ENCODE measurements at places on chromosomes 5 and 9. TPM values are rescaled to one million over a fixed set of nuclear protein-coding genes. Genes with fewer than 3 reads are reported as not detected.

SLC34A1 gene
- not detected for total RNA-seq

GRCh38 chr5:169550227-169550626 lies 33.3 kb upstream of the SPDL1 start:
- DNase-seq, result no peak

IRX2 gene
- 1.5 TPM for total RNA-seq

- DNase-seq, result no peak
Observed at GRCh38 chr9:135811801-135812200, 95.5 kb downstream of the CAMSAP1 start.

GRCh38 chr5:87844449-87844848 lies 424.2 kb downstream of the TMEM161B start:
- no peak for DNase-seq

- no peak for DNase-seq
Observed at GRCh38 chr9:122183501-122183900, 23.8 kb downstream of the MORN5 start.

PCDHGA11 gene
- 4.0 TPM for total RNA-seq

CEL gene
- 0.13 TPM for total RNA-seq

DNA sequence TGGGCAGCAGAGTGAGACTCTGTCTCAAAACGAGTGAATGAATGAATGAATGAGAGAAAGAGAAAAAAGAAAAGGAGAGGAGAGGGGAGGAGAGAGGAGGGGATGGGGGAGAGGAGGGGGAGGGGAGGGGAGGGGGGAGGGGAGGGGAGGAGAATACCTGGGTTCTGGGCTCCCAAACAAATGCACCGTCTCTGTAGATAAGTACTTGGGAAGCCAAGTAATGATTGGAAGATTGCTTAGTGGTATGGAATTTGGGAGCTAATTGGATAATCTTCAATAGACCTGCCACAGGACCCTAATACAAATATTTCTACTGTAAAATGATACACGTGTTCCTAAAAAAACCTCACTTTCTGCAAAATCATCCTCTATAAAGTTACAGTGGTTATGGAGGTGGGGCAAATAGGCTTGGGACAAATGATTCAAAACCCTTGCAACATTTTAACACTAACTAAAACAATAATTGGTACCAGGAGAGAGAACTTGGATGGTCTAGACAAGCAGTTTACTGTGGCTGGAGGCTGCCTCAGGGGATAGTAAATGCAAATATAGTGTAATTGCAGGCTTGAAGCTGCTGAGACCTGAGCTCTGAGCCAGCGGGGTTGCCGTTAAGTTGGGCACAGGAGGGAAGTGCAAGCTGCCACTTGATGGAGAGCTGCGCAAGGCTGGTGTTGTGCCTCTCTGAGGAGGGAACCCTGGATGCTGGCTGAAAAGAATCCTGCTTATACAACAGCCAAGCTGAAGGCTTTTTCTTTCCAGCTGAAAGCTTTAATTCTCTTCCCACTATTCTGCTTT lies 3.5 kb downstream of the HEMGN start:
- DNase-seq, result no peak

LHX6 gene
- total RNA-seq, result 1.9 TPM

DNA sequence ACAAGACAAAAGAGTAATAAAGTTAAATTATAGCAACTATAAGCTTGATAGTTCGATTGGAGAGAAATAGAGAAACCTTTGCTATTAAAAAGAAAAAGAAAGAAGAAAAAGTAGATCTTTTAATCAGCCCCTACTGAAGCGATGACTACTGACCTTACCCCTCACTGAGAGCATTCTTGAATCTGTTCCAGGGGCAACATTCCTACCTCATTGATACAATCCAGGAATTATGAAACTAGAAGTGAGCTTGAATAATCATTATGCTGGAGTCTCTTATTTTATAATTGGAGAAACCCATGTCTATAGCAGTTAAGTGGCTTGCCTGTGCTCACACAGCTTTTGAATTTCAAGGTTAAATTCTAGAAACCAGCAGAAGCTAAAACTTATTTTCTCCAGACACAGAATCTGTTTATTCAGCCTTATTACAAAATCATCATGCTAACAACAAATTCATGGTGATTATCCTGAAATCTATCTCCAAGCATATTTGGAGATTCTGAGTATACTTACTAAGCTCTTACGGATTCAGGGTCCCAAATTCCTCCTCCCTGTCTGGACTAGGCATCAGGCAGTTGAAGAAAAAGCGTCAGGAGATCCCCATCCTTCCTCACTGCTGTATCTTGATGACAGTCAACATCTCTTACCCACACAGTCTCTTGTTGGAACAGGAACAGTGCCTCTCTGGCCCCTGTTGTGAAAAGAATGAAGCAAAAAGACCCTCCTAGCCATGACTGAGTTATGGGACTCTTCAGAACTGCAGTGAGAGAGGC lies 547.6 kb upstream of the WWC1 start:
- no peak for DNase-seq

AIF1L gene
- total RNA-seq, result 2.4 TPM

GRCh38 chr9:17648516-17648915 lies 69.7 kb downstream of the SH3GL2 start:
- no peak for DNase-seq

SOWAHA gene
- not detected for total RNA-seq

- no peak for DNase-seq
Observed at GRCh38 chr9:87527211-87527916, 29.7 kb downstream of the DAPK1 start.

- no peak for DNase-seq
Observed at GRCh38 chr9:1455766-1456165, 405.6 kb downstream of the DMRT2 start.

CSF1R gene
- total RNA-seq, result not detected

GRCh38 chr9:73170185-73170957 lies 18.7 kb downstream of the ANXA1 start:
- DNase-seq, result no peak

SLC27A6 gene
- total RNA-seq, result not detected

DNA sequence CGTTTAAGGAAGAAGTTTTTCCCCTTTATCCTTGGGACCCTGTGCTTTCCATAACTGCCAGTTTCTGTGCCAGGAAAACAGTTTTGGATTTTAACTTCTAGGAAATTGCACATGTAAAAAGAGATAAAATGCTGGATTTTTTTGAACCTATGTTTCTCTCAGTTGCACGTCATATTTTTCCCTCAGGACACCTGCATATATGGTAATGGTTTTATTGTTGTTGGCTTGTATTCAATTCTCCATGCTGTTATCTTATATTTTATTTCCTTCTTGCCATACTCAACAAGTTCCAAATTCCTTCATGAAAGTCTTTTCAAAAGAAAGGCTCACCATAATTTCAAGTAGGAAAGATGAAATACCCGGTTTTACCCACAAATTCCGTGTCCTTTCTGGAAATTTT lies 7.9 kb upstream of the ADAMTSL1 start:
- peak; percentile 47 for DNase-seq

- no peak for DNase-seq
Observed at GRCh38 chr5:82854956-82855355, 222.2 kb downstream of the TMEM167A start.

DNA sequence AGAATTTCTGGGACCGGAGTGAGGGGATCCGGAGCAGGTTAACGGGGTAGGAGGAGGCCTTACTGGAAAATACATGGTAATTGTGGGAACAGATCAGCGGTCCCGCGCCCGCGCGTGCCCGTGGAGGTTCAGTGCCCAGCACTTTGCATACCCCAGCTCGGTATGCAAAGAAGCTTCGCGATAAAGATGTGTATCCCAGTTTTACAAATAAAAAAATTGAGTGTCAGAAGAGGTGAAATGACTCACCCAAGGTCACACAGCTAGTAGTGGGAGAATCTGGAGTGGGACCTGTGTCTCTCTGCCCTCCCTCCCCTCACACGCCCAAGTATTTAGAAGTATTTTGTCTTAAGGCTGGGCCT lies 967 bp downstream of the NEURL1B start:
- DNase-seq, result no peak

ARHGEF28 gene
- total RNA-seq, result 50.7 TPM

DNA sequence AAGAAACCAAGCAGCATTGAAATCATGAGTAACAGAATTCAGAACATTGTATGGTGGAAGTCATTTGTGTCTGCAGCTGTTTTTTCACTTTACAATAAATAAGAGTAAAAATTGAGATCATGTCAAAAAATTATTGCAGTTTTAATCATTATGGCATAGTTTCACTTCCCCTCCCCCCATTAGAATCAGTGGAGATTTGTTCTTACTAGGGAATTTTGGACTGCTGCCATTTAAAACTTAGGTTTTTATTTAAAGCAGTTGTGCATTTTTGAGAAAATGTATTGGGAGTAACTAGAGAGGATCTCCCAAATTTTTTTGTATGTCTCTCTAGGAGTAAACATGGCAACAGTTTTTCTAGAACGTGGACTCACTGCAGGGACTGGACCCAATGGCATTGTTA lies 20.4 kb downstream of the GTF3C4 start:
- DNase-seq, result no peak

SPATA31C1 gene
- not detected for total RNA-seq

GRCh38 chr9:127360250-127360649 lies 36.7 kb upstream of the SLC2A8 start:
- DNase-seq, result no peak

DNA sequence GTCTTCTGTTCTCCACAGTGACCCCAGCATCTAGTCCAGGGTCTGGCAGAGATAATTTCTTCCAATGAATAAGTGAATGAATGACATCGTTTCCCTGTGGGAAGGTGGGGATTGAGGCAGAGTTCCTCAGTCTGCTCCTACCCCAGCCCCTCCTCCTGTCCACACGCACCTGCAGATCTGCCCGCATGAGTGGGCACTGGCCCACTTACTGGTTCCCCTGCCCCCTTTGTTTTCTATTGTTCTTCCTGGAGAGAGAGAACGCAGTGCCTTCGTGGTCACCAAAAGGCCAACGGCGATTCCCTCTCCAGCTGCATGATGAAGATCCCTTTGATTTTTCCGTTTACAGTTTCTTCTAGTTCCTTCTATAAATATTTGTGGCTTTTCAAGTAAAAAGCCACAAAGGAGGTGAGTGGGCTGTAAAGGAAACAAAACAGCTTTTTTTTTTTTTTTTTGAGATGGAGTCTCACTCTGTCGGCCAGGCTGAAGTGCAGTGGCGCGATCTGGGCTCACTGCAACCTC lies 5.8 kb upstream of the FPGS start:
- DNase-seq, result peak; percentile 43

C9 gene
- total RNA-seq, result under 0.01 TPM

DNA sequence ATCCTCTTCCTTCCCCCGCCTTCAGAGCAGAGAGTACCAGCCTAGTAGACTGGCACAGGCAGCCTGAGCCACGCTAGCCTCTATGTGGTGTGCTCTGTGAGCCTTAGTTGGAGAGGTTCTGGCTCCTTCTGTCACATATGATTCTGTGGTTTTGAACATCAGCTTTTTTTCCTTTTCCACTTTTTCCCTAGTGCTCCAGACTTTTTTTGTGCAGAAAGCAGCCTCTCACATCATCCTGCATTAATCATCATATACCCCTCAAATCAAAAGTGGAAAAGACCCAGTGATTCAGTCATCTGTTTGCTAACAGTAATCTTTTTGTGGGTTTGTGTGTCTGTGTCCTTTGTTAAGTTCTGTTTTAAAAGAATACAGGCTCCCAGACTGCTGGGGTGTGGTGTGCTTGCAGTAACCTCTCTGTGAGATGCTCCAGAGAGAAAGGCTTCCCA lies 663.9 kb upstream of the RGMB start:
- DNase-seq, result peak; percentile 37

EIF4E1B gene
- not detected for total RNA-seq

VCAN gene
- 0.25 TPM for total RNA-seq

GRCh38 chr9:130072515-130073235 lies 19.0 kb downstream of the GPR107 start:
- DNase-seq, result peak; percentile 76

PAIP1 gene
- total RNA-seq, result 74.2 TPM

GRCh38 chr5:22835686-22836085 lies 17.5 kb downstream of the CDH12 start:
- no peak for DNase-seq

DNA sequence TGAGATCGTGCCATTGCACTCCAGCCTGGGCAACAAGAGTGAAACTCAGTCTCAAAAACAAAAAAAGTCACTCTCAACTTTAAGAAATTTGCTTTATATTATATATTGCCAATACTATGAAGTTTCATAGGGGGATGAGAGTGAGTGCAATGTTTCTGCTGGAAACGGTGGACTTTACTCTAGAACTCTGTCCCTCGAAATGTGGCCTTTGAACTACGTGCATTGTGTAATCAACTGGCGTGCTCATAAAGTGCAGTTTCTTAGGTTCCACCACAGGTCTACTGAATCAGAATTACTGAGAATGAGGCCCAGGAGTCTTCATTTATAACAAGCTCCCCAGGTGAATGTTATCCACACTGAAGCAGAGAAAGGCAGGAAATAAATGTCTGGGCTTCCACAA lies 24.1 kb downstream of the OR2K2 start:
- no peak for DNase-seq

PCDHGB3 gene
- total RNA-seq, result 3.8 TPM

DNA sequence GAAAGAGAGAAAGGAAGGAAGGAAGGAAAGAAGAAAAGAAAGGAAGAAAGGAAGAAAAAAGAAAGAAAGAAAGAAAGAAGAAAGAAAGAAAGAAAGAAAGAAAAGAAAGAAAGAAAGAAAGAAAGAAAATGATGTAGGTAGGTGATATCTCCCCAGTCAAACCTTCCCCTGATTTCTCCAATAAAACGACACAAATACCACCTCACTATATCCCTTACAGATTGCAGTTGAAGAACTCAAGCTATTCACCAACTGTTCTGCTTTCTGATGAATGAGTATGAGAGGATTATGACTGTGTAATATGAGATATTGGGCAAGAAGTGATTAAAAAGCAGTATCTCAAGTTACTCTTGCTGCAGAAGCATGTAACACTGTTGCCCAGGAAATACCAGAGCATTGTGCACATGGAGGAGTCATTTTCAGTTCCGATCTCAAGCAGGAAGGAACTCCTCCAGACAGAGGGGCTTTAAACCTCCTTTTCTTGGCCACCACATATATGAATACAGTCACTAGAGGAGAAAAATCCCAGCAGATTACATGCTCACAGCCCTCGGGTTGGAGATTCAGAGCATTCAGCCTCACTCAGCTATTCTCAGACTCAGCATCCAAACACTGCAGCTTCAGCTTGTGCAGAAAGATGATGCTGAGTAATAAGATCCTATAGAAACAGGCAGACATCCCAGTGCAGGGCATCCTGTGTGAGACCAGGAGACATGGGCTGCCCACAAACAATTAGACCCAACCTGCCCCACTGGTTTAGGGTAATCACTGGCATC lies 61.4 kb downstream of the UGCG start:
- no peak for DNase-seq

DNA sequence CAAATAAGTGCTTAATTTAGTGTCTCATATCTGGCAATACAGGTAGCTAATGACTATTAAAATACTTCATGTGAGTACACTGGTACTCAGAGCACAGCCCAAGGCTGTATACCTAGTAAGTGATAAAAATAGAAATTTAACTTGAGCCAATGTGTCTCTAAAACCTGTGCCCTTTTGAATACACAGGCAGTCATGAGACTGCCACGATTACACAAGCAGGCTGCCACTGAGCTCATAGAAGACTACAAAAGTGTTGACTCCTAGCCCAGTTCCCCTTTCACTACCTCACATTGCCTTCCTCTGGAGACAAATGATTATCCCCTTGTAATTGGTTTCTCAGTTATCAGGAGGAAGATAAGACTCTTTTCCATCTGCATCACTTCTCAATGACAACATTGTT lies 66.3 kb upstream of the PAPPA start:
- no peak for DNase-seq

RANBP3L gene
- under 0.01 TPM for total RNA-seq
